ENCODE measurements at places on chromosomes 2 and 18. TPM values are rescaled to one million over a fixed set of nuclear protein-coding genes. Genes with fewer than 3 reads are reported as not detected.

Gene FAP
- total RNA-seq, result not detected

Gene LYG1
- total RNA-seq, result 0.52 TPM

Gene STRADB
- total RNA-seq, result 17.8 TPM

Gene FABP1
- not detected for total RNA-seq

Gene ARHGAP28
- not detected for total RNA-seq

Gene ELOA2
- under 0.01 TPM for total RNA-seq

Gene CCDC178
- not detected for total RNA-seq

Gene SERPINB3
- not detected for total RNA-seq

Gene BZW1
- 559 TPM for total RNA-seq

Gene ROCK2
- total RNA-seq, result 8.5 TPM

Gene SLC11A1
- total RNA-seq, result 126 TPM

Gene CD302
- total RNA-seq, result 64.3 TPM

Gene CFAP221
- total RNA-seq, result 0.31 TPM

Gene LRRTM1
- not detected for total RNA-seq

Gene NEU2
- total RNA-seq, result not detected

Gene SLC30A3
- total RNA-seq, result not detected

All from mononuclear cell (primary cell).